ENCODE measurements at places on chromosomes 12 and 14.

DNA sequence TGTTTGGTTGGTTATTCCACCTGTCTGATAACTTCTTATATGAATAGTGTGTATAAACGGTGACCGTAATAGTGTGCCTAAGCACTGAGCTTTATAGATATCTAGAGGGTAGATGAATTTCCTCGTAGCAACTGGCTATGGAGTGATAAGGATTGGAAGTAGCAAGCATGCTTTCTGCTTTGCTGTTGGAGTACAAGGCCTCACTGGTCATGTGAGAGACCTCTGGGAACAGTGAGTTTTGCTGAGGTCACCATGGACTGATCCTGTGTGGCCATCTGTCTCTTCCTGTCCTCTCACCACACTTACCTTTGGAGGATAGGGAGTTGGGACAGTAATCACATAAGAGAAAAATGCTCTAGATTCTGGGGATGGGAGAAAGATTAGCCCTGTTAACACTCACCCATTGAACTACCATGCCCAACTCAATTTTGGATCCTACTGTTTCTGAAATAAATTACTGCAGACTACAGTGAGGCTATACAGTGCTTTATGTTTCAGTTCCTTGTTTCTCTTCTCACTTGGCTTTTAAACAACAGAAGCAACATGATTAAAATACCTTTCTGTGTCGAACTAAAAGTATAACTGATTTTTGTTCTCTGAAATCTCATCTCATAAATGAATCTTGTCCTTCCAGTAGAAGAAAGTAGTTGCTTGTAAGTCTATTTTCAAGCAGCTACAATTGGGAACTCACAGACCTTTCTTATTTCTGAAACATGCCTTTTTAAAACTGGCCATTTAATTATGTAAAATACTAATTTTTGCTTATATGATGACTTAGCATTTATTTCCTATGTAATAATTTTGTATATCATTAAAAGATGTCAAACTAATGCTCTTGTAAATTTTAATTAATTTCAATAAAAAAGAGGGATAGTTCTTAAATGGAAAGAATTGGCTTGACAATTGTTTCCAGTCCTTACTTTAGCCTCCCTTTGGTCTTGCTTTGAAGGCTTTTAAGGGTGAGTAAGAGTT is 8.3 kb downstream of the TMX1 start:
- H3K36me3 ChIP-seq = peaks cover 12% of the 10 kb centered on the region
- H3K4me1 ChIP-seq = no peaks in the 10 kb centered on the region
- no peak for DNase-seq
- no peaks in the 10 kb centered on the region for H3K27me3 ChIP-seq

DNA sequence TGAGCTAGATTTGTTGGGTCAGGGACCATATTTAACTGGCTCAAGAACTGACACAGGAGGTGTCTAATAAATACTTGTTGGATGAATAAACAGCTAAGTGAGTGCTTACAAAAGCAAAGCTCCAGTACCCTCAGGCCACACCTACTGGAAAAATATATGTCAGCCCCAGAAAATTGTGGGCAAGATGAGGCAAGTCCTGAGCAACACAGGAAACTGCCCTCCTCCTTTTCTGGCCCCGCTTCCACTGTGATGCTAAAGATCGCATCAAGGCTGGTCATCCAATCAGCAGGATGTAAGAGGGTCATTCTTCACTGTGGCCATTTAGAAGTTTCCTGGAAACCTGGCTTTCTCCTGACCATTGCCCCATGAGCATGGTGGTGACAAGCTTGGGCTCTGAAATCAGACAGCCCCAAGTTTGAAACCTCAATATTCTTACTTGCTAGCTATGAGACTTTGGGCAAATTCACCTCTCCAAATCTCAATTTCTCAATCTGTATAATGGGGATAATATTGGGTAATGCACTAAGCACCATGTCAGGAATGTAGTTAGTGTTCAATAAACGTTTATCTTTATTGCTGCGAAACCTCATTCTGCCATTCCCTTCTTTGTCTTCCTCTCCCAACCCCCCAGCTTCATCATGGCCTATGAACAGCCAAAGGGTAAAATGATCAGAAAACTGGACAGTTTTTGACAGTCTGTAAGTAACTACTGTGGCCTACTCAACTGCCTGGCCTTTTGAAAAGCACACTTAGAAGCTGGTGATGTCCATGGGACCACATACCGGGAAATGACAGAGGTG is 139.3 kb upstream of the PZP start:
- no peaks in the 10 kb centered on the region for H3K27me3 ChIP-seq
- H3K36me3 ChIP-seq = no peaks in the 10 kb centered on the region
- H3K27ac ChIP-seq = no peak overlapping the region
- no peaks in the 10 kb centered on the region for H3K4me1 ChIP-seq
- no peak overlapping the region for H3K4me3 ChIP-seq

- H3K36me3 ChIP-seq = no peaks in the 10 kb centered on the region
- no peaks in the 10 kb centered on the region for H3K4me1 ChIP-seq
- H3K4me3 ChIP-seq = no peak overlapping the region
- DNase-seq = no peak
- H3K27me3 ChIP-seq = no peaks in the 10 kb centered on the region
Observed at GRCh38 chr12:102394200-102394599, 86.2 kb downstream of the IGF1 start.

DNA sequence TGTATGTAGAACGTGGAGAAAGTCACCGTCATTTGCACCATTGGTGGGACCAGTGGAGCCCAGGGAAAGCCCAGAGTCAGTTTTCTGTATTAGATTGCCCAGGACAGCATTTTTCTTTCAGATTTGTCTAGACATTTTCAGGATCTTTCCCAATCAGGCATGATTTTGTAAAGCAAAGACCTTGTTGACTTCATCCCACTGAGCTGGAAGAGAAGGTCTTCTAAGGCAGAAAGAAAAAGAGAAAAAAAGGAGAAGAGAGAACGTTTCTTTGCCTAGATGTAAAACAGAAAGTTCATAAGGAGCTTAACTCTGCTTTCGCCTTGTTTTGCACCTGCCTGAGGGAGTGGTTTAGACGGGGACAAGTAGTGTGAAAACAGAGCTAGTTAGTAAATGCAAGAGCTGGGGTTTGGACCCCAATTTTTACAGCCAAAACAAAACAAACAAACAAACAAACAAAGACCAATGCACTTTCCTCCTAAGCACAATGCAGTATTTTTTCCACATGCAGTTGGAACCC is 273.1 kb downstream of the ZFP36L1 start:
- peaks cover 28% of the 10 kb centered on the region for H3K4me1 ChIP-seq
- no peaks in the 10 kb centered on the region for H3K36me3 ChIP-seq
- H3K27ac ChIP-seq = no peak overlapping the region
- no peaks in the 10 kb centered on the region for H3K27me3 ChIP-seq
- DNase-seq = no peak
- no peak overlapping the region for H3K4me3 ChIP-seq

- no peaks in the 10 kb centered on the region for H3K4me1 ChIP-seq
- H3K27me3 ChIP-seq = no peaks in the 10 kb centered on the region
- no peaks in the 10 kb centered on the region for H3K36me3 ChIP-seq
- H3K4me3 ChIP-seq = no peak overlapping the region
- no peak for DNase-seq
- no peak overlapping the region for H3K27ac ChIP-seq
Observed at GRCh38 chr12:59973515-59973914, 377.7 kb downstream of the SLC16A7 start.

DNA sequence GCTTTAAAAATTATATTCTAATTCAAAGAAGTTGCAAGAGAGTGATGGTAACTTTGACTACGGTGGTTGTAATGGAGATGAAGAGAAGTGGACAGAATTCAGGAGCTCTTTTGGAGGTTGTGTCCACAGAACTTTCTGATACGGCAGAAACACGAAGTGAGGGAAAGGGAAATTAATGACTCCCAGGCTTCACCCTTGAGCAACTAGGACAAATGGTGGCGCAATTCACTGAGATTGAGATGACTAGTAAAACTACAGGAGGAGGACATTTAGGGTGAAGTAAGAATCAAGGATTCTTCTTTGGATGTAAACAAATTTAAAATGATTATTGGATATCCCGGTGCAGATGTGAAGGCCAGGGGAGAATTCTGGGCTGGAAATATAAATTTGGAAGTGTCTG is 212.6 kb downstream of the PTPRO start:
- peak; percentile 45 for DNase-seq
- H3K4me3 ChIP-seq = no peak overlapping the region

DNA sequence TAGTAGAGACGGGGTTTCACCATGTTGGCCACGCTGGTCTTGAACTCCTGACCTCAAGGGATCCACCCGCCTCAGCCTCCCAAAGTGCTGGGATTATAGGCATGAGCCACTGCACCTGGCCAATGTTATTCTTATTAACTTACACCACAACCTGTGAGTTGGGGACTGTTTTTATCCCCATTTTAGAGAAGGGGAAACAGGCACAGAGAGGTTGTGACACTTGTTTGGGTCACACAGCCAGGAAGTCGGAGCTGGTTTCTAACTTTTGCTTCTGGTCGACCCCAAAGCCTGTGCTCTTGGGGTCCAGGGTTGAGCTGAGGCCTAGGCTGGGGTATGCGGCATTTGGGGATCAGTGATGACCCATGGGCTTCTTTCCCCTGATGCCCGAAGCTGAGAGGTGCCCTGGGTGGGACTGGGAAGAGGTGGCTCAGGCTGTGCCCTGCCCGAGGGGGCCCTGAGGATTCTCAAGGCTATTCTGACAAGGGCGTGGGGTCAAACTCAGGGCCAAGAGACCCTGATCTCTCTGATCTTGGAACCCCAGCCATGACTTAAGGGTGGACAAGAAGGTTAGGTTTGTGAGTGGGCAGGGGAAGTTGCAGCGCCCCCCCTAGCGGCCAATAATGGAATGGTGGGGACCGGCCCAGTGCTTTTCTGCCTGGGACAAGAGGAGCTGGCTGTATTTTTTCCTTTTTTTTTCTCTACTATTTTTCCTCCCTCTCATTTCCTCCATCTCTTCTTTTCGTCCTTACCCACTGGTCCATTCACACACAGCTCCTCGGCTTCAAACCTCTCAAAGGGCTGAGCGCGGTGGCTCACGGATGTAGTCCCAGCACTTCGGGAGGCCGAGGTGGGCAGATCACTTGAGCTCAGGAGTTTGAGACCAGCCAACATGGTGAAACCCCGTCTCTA is 3.0 kb downstream of the SDSL start:
- H3K27ac ChIP-seq = no peak overlapping the region
- peaks cover 10% of the 10 kb centered on the region for H3K4me1 ChIP-seq
- peak; percentile 64 for DNase-seq

GRCh38 chr12:48988030-48988649 is 10.0 kb downstream of the WNT1 start:
- peak; percentile 87 for DNase-seq
- no peaks in the 10 kb centered on the region for H3K36me3 ChIP-seq

All from trophoblast cell (in vitro differentiated cells and primary cell).